Epithelial cell of prostate (primary cell): ENCODE measurements at places on chromosomes 2 and 18.

- DNase-seq, result no peak
These were observed 93.0 kb upstream of the ID2 start for GRCh38 chr2:8588831-8589191.

GRCh38 chr2:236851187-236851586 is 234.5 kb upstream of the COPS8 start:
- DNase-seq, result no peak

- DNase-seq, result no peak
These were observed 10.2 kb downstream of the SP3 start for GRCh38 chr2:173955004-173955403.

GRCh38 chr2:105398336-105399206 is at the start of gene FHL2:
Gene FHL2, minus strand, starts transcription at chr2:105399051. Its CDS starts 12,535 bp downstream, at chr2:105386516.
- DNase-seq, result no peak

GRCh38 chr2:169005080-169005598 is 26.0 kb downstream of the ABCB11 start:
- no peak for DNase-seq

DNA sequence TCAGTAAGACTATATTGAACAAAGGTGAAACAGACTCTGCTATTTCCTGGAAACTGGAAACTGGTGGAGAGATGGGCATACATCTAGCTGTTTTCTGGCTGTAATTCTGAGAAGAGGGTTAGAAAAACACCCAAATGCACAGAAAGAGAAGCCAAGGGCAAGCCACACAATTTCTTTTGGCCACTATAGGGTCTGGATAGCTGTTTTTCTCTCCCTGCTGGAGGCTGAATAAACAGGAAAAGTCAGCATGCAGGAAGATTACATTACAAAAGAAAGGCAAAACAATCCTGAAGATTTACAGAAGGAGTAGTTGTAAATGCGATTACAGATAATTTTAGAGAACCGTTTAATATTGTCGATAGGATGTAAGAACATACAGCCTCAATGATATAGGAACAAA is 186.2 kb upstream of the REG3G start:
- no peak for DNase-seq

GRCh38 chr2:102801098-102801718 is 39.4 kb downstream of the TMEM182 start:
- no peak for DNase-seq

DNA sequence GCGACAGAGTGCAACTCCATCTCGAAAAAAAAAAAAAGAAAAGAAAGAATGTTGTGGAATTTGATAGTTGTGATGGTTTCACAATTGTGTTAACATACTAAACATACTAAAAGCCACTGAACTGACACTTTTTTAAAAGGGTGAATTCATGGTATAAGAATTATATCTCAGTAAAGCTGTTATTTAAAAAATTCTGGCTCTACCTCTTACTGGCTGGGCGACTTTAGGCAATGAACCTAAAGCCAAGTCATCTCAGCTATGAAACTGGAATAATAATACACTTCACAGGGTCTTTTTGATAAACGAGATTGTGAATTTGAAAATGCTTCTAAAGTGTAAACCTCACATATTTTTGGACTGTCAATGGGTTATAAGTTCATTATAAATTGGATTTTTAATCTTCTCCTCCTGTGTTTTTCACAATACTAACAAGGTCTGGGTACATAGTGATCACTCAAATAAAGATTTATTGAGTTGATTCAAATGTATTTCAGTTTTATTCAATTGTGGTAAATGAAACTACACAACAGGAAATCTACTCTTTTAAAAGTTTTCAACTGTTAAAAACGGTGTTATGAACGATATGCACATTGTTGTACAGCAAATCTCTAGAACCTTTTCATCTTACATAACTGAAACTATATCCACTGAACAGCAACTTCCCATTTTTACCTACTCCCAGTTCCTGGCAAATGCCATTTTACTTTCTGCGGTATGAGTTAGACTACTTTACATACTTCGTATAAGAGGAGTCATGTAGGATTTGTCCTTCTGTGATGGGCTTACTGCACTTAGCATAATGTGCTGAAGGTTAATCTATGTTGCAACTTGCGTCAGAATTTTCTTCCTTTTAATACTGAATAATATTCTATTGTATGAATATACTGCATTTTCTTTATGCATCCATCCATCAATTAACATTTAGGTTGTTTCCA is 43.0 kb upstream of the GTF2A1L start:
- DNase-seq, result no peak

DNA sequence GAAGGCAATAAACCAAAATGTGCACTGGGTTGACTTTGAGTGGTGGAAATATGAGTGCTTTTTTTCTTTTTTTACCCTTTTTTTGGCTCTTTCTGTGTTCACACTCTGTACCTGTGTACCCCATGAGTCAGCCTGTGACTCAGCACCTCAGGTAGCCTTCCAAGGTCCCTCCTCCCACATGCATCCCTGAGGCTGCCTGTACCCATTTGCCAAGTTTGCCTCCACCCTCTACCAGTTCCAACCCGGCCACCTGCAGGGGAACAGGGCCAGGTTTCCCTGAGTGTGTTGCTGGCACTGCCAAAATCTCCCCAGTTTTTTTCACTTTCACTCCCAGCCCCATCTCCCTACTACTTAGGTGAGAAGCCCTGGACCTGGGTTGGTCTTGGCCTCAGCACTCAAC is 14.0 kb downstream of the CXCR1 start:
- DNase-seq, result peak; percentile 53

GRCh38 chr2:233417282-233417681 is 63.0 kb downstream of the DGKD start:
- DNase-seq, result no peak

GRCh38 chr2:173151671-173152401 is 76.2 kb downstream of the MAP3K20 start:
- peak; percentile 72 for DNase-seq

DNA sequence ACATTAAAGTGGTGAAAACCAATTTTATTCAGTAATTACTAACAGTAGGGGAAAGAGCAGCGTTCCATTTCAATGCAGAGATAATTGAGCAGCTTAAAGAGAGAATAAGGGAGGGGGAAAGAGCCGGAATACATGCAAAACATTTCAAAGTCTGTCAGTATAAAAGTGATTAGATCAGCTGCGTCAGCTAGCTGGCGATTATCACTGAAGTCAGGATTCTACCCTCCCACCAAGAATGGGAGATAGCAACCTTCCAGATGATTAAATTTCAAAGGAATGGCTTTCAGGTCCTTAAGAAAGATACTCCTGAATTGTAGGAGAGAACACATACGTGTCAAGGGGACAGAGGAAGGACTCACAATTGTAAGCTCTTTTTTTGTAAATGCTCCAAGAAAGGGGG is 2.7 kb upstream of the ZC3H6 start:
- DNase-seq, result no peak

GRCh38 chr2:174764280-174765255 is at the start of gene CHRNA1:
Gene CHRNA1, minus strand, starts transcription at chr2:174764472. Its CDS starts 78 bp downstream, at chr2:174764394.
- no peak for DNase-seq

GRCh38 chr2:8653485-8653884 is 28.4 kb upstream of the ID2 start:
- no peak for DNase-seq

DNA sequence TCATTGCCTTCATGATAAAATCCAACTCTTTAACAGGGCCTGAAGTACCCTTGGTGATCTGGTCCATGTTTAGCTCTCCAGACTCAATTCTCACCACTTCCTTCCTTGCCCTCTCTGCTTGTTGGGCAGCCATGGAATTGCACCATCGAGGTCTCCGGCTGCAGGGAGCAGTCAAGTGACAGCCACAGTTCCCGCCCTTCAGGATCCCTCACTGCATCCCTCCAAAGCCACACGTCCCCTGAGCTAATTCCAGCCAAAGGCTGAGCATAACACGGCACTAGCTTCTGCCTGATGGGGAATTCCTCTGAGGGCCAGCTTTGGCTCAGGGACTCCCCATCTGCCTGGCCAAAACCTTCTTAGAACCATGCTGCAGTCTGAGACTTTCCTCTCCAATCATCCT is 47.4 kb upstream of the SLC1A4 start:
- DNase-seq, result no peak

DNA sequence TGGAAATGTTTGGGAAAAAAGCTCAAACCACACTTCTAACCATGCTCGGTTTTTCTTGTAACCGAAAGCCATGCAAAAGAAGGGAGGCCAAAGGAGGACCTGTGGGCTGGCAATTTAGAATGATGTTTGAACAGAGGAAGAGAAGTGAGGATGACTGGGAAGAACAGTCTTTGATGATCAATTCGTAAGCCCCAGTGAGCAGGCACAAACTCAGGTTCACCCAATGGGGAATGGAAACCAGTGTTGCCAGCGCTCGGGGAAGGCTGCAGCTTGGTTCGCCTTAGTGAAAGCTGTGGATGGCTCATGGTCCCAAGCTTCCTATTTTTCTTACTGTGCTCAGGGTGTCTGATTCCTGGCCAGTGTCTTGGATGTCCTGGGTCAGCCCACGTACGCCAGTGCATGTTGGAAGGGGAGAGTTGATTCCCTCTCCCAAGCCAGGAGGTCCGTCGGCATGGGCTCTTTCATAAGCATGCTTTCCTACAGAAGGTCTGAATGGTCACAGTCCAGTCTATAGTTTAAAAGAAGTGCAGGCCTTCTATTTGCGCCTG is 79.2 kb downstream of the VAPA start:
- DNase-seq, result no peak

GRCh38 chr18:28267878-28268625 is 91.1 kb upstream of the CDH2 start:
- no peak for DNase-seq

DNA sequence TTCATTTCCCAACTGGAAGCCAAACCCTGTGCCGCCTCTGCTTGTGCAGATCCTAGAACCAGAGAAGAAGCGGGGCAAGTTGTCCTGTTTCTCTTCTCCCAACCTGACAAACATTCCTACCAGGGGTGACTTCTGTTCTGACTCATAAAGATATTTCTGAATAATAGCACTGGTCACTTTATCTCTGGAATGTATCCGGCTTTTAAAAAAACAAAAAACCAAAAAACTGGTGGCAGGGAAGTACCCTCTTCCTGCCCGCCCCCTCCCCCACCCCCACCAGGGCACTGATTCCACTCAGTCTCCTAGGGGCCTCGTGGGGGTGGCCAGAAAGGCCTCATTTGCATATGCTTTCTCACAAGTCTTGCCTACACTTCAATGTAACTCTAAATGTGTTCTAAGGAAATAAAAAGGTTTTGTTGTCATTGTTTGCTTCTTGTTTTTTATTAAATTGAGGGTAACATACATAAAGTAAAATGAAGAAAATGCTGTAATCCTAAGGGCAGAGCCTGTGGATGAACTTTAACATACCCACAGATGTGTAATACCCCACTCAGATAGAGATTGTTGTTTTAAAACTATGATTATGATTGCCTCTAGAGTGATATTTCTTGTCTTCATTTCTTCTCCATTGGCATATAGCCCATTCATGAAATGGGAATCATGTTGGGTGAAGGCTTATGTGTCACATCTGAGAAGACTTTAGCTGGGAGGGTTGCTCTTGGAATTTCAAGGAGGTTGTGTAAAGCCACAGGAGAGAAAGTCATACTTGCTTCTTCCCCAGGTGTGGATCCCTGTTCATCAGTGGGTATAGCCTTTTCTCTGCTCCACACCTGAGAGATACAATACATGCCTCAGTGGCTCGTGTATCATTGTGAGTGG is 5.3 kb upstream of the FOSL2 start:
- DNase-seq, result no peak

DNA sequence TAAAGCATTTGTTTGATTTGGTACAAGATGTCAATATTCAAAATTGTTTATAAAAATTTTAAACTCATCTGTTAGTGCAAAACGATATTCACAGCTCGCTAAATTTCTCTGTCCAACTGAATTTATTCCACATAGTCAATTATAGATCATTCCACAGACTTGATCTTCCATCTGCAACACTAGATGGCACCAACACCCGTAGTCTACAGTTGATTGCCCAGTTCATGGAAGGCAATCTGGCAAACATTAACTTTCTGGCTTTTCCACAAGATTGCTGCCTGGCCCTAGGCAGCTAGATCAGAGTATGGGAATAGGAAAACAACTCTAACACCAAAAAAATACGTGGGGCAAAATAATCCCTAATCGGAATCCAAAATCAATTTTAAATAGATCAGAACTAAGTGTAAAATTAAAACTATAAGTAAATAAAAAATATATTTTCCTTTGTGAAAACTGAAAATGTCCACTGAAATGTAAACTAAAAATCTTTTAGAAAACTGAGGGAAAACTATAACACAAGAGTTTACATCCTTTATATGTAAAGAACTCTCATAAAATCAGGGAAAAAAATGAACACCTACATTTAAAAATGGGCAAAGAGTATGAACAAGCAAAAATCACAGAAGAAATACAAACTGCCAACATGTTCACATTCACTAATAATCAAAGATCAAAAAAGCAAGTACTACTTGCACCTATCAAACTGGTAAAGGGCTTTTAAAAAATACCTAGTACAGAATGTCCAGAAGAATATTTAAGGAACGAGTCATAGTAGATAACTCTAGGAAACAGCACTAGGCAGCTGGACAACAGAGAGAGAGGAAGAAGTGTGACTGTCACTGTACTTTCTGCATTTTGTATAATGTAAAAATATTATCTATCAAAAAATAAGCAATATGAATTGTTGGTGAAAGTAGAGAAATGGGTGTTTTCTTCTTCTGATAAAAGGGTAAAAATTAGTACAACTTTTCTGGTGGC is 35.0 kb downstream of the RTN4 start:
- DNase-seq, result no peak

GRCh38 chr2:155389224-155389623 is 690.7 kb downstream of the KCNJ3 start:
- DNase-seq, result no peak

DNA sequence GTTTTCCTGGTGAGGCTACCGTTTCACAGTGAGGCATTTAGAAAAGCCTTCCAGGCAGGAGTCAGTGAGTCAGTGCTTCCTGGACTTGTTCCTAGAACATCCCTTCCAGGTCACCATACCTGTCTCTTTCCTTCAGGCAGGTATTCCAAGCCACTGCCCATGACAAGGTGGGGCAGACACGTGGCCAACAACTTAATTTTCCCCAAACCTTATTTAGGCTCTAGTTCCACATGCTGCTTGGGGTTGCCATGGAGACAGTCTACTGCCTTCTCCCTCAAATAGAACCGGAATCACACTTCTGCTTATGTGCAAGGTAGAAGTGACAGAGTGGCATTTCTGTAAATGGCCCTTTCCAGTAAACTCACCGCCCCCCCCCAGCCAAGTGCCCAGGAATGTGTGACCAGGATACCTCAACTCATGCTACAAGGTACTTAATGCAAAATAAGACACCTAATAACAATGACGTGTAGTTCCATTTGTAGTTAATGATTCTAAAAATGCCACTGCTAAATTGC is 258.3 kb downstream of the PRKCE start:
- peak; percentile 20 for DNase-seq

- no peak for DNase-seq
These were observed 65.1 kb downstream of the MBP start for GRCh38 chr18:77067291-77068061.

- DNase-seq, result no peak
These were observed 785 bp downstream of the CLASP1 start for GRCh38 chr2:121648206-121649148.

GRCh38 chr18:62285281-62285680 is 39.8 kb upstream of the TNFRSF11A start:
- DNase-seq, result no peak

- no peak for DNase-seq
These were observed 8.0 kb downstream of the TNFRSF11A start for GRCh38 chr18:62332964-62333695.

GRCh38 chr2:7899241-7899640 is 782.6 kb upstream of the ID2 start:
- DNase-seq, result no peak
